ENCODE measurements at places on chromosomes 5 and 9.

DNA sequence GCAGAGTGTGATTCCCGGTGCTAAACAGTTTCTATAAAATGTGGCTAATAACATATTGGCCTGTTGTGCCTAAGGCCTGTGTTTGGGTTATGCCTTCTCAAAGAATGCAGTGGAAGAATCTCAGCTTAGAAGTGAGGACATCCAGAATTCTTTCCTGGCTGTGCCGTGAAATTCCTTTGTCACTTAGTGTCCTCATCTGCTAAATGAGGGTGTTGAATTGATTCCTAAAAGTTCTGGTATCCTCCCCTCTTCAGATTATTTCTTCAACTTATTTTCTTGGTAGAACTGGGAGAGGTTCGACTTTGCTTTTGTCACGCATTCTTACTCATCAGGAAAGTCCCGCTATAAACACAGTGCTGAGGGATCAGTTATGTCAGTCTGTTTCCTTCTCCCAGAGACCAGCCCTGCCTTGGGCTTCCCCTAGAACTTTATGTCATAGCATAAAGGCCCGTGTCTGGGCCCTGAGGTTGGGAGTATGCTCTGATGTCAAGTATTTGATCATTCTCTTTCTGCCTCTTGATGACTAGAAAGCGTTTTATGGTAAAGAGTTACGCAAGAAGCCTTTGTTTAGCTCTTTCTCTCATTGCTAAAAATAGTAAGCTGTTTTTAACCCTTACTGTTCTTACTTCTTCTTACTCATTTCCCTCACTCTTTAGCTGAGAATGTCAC, 29.5 kb downstream of the MTAP start:
- DNase-seq: no peak

DNA sequence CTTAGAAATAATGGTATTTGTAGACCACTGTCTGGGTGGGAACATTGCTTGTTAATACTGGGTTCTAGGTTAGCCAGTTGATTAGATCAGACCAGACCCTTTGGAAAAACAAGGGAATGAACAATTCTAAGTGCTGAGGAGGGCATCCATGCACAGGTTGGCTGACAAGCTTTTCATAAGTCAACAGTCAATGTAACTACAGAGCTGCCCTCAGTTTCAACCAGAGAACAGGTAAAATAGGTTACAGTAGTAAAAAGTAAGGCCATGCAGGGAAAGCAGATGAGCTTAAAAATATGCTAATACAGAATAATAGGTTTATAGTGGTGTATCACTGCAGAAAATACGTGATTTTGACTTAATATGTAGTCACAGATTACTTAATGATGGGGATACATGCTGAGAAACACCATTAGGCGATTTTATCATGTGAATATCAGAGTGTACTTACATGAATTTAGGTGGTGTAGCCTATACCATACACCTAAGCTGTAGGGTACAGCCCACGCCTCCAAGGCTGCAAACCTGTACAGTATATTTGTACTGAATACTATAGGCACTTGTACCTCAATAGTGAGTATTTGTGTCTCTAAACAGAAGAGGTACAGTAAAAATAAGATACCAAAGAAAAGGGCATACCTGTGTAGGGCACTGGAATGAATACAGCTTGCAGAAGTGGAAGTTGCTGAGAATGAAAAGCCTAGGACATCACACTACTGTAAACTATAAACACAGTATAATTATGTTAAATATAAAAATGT, 6.1 kb upstream of the FGF18 start:
- no peak for DNase-seq

DNA sequence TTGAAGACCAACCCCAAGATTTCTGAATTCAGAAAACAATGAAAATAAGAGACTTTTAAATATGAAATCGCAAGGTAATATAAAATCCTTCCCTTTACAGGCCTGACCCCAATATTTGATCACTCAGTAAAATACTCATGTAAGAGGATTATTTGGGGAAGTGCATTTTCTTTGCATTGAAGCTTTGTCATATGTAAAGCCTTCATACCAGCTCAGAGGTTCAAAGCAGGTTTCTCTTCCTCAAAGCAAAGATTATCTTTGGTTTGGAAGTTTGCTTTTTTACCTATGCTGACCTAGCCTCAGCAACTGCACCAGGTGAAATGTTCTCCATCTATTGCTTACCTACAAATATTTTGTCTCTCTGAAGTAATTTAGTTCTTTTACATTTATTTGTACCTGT, 106.5 kb upstream of the PARP8 start:
- DNase-seq: no peak

- DNase-seq: no peak
These were observed 338.0 kb downstream of the SEMA5A start for GRCh38 chr5:9207817-9208418.

- DNase-seq: no peak
These were observed 79.6 kb downstream of the MYO10 start for GRCh38 chr5:16856531-16856930.

DNA sequence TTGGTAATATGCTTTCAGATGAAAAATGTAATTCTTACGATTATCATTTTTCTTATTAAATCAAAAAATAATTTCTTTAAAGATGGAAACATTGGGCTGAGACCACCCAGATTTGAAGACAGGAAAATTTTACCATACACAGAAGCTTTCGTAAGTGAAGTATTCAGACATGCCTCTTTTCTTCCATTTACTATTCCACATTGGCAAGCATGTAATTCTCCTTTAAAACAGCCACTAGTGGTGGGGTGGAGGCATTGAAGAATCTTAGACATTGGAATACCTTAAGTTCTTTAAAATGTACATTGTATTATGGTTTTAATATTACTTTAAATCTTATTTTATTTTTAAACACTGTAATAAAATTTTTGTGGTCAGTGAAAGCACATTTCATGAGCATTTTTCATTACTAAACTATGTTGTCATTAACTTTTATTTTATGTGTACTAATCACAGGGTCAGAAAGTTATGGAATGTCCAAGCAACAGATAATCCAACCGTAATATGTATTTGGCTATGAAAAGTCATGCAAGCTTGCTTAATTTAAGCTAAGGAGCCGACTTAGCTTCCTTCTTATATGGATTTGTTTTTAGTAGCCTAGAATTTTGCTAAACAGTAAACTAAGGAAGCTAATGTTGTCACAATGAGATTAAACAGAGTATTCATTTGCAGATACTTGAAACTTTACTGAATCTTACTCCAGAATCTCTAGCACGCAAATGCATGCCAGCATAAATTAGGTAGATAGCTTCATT, 97.4 kb upstream of the ALDH1A1 start:
- DNase-seq: no peak

- DNase-seq: no peak
These were observed 26.2 kb downstream of the GPR21 start for GRCh38 chr9:123059472-123060220.

DNA sequence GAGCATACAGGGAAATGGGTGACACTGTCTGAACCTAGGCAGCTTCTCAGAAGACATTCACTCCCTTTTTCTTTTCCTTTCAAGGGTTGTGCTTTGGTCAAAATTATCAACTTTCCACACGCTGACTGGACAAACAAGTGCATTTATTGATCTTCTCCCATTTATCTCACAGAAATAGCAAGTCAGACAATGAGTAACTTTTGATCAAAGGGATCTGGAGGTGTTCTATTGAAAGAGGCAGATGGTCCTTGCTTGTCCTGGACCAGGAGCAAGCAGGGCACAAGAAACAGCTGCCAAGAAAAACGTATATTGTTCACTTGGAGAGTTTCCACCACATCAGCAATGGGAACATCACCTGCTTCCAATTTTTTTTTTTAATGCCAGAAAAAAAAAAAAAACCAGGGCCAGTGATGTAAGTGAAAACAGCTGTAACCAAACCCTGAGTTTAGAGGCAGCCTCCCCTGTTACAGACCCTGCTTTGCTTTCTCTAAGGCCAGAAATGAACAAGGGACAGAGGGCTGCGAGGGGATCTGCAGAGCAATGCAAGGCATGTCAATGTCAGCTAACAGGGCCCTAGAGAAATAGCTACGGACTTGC, 79.8 kb downstream of the NIPSNAP3B start:
- no peak for DNase-seq

DNA sequence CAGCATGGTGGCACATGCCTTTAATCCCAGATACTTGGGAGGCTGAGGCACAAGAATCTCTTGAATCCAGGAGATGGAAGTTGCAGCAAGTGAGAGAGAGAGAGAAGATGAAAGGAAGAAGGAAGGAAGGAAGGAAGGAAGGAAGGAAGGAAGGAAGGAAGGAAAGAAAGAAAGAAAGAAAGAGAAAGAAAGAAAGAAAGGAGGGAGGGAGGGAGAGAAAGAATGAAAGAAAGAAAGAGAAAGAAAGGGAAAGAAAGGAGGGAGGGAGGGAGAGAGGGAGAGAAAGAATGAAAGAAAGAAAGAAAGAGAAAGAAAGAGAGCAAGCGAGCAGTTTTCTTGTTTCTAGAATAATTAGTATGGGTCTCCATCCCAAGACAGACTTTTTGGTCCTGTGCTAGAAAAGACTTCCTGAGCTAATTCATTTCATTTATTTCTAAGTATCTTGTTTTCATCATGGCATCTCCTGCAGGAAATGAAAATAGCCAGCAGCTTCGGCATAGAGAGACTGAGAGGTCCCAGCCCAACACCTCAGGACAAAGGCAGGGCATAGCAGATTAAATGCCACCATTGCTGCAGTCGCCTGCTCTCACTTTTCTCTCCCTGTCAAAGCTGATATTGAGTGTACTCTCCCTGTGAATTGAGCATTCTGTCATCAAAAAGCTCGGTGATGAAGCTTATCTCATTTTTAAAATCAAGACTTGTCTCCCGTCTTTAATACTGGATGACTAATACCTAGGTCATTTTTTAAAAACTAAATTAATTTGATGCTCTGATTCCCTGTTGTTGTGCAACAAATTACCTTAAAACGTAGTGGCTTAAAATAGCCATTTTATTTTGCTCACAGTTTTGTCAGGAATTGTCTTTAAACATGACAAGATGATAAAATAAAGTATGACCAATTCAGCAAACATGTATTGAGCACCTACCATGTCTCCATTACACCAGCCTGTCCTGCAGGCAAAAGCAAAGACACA, 91.8 kb upstream of the ADRA1B start:
- DNase-seq: no peak

GRCh38 chr9:133004999-133005760, 25.6 kb upstream of the GTF3C5 start:
- no peak for DNase-seq

GRCh38 chr9:121992571-121993212, 100.4 kb downstream of the TTLL11 start:
- DNase-seq: peak; percentile 24

DNA sequence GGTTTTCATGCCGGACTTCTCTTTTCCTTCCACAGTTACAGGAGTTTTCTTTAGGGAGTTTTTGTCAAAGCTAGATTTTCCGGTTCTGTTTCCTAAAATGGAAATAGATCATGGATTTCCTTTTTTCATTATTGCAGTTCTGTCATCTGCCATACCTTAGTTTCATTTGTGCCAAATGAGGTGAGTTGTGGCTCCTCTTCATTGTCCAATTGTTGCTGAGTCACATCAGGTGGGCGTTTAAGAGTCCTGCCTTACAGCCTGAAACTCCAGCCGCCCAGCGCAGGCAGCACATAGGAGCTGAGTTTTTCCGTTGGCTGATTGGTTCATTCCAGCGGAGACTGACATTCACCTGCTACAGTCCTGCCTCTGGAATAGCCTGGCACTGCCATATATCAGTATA, 14.1 kb downstream of the SLC25A25 start:
- DNase-seq: no peak

DNA sequence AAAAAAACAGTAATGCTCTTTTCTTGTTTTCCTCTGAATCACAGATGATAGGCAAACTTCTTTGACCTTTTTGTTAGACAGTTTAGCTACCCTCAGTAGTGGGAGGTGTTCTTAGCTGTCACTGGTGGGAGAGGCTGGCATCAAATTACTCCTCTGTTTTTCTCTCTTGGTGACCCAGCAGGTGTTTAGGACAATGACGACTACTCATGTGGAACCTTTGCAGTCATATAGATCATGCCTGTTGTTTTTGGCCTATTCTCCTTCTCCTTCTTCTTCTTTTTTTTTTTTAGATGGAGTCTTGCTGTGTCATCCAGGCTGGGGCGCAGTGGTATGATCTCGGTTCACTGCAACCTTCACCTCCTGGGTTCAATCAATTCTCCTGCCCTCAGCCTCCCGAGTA, 15.4 kb upstream of the NPR2 start:
- no peak for DNase-seq

- DNase-seq: no peak
These were observed 34.9 kb downstream of the SYK start for GRCh38 chr9:90836411-90837080.

GRCh38 chr5:163248333-163248732, 189.1 kb upstream of the CCNG1 start:
- no peak for DNase-seq

DNA sequence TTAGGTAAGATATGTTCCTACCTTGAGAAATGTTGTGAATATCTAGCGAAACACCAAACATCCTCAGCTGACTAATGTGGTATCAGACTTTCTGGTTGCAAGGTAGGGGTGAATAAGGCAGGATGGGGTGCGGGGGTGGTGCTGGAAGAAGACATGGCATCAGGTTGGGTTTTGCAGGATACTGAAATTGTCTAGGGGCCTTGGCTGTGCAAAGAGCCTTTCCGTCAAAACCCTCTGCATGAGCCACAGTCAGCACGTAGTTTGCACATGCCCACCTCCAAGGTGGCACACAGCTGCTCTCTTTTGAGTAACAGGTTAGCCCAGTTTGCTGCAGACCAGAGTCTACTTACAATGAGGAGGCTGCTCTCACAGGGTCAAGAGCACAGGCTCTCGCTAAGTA, 42.0 kb downstream of the SFXN1 start:
- no peak for DNase-seq

- no peak for DNase-seq
These were observed 43.0 kb downstream of the LHFPL2 start for GRCh38 chr5:78605611-78606010.

DNA sequence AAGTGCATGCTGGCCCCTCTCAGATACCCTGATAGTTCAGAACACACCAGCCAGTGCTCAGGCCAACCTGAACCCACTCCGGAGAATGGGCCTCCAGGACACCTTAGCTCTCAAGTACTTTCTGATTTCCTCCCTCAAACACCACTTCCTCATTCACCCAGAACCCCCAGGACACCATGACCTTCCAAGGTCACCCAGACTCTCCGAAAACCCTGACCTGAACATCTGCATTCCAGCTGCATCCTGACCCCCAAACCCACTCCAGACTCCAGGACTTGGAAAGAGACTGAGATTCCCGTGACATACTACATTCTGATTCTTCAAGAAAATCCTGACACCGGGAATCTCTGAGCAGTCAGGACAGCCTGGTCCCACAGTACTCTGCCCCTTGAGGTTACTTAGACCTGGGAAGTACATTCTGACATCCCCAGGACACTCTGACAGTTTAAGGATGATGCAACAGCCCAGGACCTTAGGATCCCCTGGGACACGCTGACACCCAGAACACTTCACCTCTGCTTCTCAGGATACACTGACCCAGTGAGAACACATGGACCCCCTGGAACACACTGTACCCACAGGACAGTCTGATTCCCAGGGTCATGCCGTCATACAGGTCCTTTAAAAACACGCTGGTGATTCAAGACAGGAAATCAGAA, 747 bp upstream of the PROP1 start:
- DNase-seq: no peak

DNA sequence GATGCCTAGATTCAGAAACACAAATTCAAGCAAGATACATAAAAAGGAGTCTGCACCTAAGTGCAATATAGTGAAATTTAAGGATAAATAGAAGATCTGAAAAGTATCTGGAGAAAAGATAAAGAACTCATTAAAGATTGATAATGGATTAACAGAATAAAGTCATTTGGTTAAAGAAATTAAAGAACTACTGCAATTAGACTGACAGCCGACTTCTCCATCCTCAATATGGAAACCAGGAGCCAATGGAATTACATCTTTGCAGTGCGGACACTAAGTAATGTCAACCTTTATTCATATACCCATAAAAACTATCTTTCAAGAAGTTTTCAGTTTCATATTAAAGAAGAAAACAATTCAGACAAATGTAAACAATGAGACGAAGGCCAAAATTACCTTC, 81.0 kb downstream of the MRPL36 start:
- DNase-seq: no peak
